ENCODE measurements at places on chromosomes 16 and 17.

DNA sequence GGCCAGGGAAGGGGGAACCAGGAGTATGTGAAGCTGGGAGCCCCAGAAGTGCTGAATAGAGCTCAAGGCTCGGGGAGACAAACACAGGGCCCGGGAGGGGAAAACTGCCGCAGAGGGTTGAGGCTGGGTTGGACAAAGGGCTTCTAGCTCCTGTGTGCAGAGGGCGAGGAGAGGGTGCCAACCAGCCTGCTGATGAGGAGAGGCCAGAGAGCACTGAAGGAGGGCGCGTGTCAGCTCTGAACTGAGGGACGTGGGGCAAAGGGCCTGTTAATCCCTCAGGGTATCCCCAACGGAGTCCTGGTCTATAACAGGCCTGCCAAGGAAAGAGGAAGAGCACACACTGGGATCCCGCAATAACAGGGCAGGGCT, 151.3 kb downstream of the C16orf78 start:
- DNase-seq, result no peak

DNA sequence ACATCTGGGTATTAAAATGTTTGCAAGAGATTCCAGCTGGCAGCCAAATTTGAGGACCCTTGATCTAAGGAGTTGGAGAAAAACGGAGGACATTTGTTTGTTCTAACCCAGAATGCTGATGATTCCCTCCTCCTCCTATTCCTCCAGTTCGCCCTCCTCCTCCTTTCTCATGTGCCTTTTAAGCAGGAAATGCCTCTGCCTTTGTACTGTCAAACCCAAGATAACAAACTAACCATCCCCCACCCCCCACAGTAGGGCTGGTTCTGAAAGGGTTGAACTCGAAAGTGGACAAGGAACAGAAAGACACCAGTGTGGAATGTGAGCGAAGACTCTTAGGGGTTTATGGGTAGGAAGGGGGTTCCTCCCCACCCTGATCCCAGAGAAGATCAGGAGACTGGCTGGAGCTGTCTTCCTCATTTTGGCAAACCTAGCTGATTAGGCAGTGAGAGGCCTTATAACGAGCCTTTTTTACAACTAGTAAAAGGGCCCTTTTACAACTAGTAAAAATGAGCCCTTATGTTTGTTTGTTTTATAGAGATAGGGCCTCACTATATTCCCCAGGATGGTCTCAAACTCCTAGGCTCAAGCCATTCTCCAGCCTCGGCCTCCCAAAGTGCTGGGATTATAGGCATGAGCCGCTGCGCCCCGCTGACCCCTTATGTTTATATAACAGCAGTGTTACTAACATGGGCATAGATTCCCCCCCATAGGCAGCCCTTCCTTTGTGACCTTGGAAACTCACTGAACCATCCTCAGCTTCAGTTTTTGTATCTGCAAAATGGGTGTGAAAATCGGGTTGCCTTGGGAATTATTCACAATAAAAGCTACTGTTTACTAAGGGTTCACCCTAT, 975 bp downstream of the CHD9 start:
- DNase-seq, result no peak

GRCh38 chr16:52446080-52446479, 100.9 kb downstream of the TOX3 start:
- DNase-seq, result no peak

GRCh38 chr17:81683208-81683583, 401 bp downstream of the ARL16 start:
- no peak for DNase-seq

DNA sequence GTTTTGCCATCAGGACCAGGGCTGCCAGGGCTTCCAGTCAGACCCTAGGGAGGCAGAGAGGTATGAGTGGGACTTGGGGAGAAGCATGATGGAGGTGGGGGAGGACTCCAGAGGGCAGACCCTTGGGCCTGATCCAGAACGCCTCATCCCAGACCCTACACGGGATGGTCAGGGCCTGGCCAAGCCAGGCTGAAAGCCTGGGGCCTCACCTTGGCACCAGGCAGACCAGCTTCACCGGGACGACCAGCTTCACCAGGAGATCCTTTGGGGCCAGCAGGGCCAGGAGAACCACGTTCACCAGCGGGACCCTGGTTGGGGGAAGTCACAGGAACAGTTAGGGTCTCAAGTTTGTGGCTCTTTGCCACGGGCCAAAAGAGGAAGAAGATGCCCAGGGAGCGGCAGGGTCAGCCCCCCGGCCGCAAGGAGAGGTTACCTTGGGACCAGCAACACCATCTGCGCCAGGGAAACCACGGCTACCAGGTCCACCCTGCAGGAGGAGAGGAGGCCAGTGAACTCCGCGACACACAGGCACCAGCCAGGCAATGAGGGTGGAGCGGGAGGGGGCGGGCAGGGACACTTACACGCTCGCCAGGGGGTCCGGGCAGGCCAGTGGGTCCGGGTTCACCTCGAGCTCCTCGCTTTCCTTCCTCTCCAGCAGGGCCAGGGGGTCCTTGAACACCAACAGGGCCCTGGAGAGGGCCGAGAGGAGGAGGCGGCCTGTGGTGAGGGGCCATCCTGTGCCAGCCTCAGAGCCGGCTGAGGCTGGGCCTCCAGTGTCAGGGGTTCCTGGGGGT, 7.1 kb downstream of the COL1A1 start:
- no peak for DNase-seq

- DNase-seq, result no peak
Measured at GRCh38 chr16:80994451-80994850, 12.2 kb downstream of the CMC2 start.

DNA sequence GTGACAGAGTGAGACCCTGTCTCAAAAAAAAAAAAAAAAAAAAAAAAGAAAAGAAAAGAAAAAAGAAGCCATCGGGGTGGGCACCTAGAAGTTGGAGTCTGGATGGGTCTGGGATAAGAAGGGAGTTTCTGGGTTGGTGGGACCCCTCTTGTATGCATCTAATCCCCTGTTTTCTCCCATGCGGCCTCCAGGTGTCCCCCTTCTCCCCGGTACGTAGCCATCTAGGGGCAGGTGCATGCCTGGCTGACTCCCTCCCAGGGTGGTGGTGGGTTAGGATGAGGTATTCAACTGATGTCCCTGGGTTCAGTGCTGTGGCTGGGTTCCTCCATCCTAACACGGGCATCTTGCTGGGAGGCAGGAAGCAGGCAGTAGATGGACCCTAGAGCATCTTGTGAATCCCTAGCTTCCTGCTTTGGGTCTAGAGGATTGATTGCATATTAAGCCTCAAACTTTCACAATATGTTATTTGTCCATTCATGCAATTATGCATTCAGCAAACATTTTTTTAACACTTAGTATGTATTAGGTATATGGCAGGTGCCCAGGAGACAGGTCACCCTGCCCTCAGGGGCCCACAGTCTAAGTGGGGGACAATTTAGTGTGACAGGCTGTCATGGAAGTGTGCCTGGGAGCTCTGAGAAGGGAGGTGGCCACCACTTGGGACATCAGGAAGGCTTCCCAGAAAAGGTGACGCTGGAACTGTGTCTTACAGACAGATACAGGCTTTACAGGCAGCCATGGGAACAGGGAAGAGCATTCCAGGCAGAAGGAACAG, 13.1 kb downstream of the FMNL1 start:
- no peak for DNase-seq

GRCh38 chr16:84692451-84693214, 7.2 kb upstream of the USP10 start:
- no peak for DNase-seq

DNA sequence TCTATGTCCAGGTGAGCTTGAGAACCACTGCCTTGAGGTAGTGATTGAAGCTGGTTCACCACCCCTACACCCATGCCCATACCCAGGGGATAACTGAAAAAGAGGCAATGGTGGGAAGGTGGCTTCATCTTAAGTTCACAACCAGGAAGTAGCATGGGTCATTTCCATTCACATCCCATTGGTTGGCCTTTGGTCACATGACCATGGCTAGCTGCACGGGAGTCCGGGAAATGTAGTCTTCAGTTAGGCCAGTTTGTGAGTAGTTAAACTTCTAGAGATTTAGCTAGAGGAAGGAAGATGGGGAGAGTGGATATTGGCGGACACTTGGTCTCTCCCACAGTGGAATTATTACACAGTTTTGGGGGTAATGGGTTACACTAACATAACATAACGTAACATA, 92.9 kb downstream of the RGS9 start:
- no peak for DNase-seq

GRCh38 chr17:7745748-7746470, 28.4 kb downstream of the DNAH2 start:
- no peak for DNase-seq

Data from stimulated activated CD8-positive, alpha-beta memory T cell treated with anti-CD3 and anti-CD28 coated beads, Interleukin-2, amount 100 ng/mL, for 1 hour (primary cell).